ENCODE measurements at places on chromosomes 1 and 21.

- DNase-seq, result no peak
Measured at GRCh38 chr1:94738371-94738770, 81.8 kb upstream of the SLC44A3 start.

GRCh38 chr1:218401441-218401997 lies 56.4 kb downstream of the TGFB2 start:
- no peak for DNase-seq

- DNase-seq, result no peak
Measured at GRCh38 chr1:206472024-206472423, 1.7 kb downstream of the IKBKE start.

DNA sequence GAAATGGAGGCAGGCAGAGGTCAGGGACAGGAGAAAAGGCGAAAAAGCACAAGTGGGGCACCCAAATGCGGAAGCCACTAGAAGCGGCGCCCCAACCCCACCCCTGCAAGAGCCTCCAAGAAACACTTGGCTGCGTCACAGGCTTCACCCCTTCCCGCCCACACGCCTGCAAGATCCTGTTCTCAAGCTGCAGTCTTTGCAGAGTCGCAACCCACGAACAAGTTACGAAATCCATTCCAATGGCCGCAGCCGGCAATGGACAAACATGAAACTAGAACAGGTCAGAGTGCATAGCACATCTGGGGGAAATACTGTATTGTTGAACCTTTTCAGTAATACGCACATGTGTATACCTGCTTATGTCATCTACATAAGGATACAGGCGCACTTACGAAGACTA lies 103.6 kb downstream of the PSMG1 start:
- DNase-seq, result no peak

GRCh38 chr1:95096218-95096841 lies 20.8 kb upstream of the TLCD4 start:
- DNase-seq, result no peak

DNA sequence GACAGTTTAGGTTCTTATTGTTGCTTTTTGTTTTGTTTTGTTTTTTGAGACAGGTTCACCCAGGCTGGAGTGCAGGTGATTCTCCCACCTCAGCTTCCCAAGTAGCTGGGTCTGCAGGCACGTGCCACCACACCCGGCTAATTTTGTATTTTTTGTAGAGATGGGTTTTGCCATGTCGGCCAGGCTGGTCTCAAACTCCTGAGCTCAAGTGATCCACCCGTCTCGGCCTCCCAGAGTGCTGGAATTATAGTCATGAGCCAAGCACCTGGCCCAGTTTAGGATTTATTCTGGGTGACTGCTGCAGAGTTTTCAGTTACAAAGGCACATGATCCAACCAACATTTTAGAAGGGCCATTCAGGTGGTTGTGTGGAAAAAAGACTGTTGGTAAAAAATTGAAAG lies 102.0 kb downstream of the SPAG17 start:
- no peak for DNase-seq

DNA sequence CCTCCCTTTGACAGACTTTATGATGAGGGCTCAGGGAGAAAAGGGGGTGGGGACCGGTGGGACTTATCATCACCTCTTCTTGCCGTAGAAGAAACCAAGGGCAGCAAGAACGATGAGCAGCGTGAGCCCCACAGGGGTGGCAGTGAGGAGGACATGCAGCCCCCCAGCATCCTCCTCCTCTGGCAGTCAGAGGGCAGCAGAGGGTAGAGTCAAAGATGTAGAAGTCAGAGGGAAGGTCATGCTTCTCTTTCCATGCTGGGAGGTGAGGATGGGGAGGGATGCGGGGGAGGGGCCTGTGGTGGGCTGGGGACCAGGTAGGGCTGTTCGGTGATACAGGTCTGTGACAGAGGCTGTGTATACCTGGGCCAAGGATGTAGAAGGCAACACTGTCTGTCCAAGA lies 14.8 kb downstream of the INSRR start:
- no peak for DNase-seq

DNA sequence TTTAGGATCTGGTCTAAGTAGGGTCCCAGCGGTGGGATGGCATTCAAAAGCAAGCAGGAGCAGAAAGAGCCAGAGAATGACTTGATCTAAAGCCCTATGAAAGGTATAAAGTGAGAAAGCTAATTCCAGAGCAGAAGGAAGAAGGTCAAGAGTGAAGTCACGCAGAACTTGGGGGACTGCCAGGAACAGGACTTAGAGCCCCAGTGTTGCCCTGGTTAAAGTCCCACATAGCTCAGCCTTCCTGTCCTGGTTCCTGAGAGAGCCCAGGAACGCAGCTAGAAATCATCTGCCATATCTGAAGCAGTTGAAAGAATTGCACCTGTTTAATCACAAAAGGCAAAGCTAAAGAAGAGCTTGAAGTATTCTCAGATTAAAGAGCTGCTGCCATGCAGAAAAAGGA lies 160.6 kb upstream of the ATP1B1 start:
- no peak for DNase-seq

GRCh38 chr21:36208326-36209013 lies 51.8 kb downstream of the DOP1B start:
- DNase-seq, result no peak

DNA sequence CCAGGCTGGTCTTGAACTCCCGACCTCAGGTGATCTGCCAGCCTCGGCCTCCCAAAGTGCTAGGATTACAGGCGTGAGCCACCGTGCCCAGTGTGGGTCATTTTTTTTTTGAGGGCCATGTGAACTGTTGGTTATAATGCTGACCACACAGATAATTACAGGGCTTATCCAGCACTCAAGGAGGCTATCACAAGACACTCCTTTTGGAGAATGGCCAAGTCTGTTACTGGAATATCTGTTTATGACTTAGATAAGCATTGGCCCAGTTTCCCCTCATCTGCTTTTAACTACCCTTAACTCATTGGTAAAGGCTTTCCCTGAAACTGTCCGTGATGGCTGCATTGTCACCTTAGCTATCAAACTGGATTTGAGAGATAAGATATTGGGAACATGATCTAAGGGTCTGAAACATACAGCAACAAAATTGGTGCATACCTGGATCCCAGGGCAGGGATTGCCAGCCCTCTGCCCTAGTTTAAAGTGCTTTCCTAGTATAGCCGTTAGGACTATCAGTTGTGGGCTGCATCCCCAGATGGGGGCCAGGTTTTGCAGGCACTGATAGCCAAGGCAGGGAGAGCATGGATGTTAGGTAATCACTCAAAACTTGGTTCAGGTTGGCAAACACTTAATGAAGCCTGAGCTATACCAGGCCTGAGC lies 15.6 kb downstream of the SZT2 start:
- DNase-seq, result no peak

DNA sequence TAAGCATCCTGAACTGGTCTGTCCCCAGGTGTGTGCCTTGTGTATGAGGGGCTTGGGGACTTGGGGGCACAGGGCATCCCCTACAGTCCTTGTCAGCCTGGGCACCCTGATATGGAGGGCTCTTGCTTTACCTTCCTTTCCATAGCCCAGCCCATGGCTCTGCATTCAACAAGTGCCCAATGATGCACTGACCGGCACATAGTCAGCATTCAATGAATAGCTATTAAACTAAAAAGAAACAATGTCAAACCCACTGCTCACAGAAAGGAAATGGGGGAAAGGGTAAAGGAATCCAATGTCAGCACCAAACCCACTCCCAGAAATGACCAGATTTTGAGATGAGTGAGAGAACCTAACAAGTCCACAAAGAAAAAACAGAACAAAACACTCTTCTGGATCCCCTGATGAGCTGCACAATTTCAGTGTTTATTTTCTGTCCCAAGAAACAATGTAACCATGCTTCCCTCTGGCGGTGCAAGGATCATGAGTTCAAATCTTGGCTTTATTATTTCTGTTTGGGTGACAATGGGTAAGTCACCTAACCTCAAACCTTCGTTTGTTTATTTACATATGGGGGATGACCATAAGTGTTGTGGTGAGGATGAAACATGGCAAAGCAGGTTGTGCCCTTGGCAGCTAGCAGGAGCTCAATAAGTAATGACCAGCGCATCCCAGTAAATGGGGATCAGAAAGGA lies 22.0 kb downstream of the SYT6 start:
- no peak for DNase-seq

DNA sequence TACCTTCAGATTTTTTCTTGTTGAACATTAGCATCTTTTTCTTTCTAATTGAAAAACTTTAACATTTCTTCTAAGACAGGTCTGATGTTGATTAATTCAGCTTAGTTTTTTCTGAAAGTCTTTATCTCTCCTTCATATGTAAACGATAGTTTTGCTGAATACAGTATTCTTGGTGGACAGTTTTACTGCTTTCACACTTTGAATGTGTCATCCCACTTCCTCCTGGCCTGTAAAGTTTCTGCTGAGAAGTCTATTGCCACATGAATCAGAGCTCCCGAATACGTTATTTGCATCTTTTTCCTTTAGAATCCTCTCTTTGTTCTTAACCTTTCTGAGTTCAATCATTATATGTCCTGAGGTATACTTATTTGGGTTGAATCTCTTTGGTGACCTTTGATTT lies 344.2 kb downstream of the OLFM3 start:
- no peak for DNase-seq
